Stimulated activated CD8-positive, alpha-beta memory T cell treated with anti-CD3 and anti-CD28 coated beads, Interleukin-7, amount 100 ng/mL, for 1 hour (primary cell): ENCODE measurements at places on chromosomes 7 and 10.
A peak's percentile ranks its signal among the peaks of the same experiment; 100 is the strongest.

- no peak for DNase-seq
These were observed 91.0 kb upstream of the FAM20C start for GRCh38 chr7:101146-102046.

DNA sequence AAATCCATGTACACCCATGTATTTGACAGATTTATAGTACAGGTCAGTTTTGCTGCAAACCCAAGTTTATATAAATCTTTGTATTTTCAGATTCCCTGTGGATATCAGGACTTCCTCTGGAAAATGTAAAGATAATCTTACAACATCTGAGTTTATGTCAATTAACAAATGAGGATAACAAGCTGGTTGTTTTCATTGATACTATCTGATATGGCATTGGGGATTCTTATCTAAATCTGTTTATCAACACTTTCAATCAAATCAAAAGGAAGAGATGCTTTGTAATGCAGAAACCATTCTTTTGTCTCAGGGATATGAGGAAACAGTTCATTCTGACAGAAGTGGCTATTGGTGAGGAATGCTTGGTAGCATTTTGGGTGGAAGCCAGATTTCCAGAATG is 64.9 kb upstream of the FAM204A start:
- no peak for DNase-seq

DNA sequence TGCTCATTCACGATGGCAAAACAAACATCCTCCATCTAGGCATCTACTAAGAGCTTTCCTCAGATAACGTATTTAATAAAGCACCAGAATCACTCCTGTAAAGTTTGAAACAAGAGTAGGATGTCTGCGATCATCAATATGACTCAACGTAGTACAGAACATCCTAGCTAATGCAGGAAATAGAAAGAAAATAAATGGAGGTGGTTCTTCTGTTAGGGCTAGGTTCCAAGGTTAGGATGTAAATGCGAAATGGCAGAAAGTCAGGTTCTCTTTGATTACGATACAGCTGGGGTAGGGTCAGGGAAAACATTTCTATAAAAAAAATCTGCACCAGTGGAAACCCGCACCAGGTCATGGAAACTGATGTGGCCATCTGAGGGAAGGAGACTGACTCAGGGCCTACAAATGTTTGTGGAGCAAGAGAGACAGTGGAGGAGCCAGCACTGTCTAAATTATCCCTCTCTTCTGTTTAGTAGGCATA is 29.1 kb downstream of the CCDC6 start:
- no peak for DNase-seq

DNA sequence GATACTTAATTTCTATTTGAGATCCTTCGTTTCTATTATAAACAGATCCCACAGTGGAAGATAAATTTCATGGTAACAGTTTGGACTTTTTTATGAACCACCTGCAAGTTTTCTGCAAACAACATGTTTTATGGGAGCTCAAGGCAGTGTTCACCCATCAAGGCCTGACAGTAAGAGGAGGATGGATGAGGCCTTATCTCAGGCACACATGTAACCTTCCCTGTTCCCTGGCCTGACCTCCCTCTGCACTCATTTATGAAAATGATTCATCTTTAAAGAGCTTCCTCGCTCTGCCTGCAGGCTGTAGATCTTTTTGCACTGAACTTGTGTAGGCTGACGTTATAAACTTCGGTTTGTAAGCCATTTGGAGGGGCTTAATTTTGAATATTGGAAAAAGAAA is 500.1 kb downstream of the GATA3 start:
- DNase-seq, result no peak

DNA sequence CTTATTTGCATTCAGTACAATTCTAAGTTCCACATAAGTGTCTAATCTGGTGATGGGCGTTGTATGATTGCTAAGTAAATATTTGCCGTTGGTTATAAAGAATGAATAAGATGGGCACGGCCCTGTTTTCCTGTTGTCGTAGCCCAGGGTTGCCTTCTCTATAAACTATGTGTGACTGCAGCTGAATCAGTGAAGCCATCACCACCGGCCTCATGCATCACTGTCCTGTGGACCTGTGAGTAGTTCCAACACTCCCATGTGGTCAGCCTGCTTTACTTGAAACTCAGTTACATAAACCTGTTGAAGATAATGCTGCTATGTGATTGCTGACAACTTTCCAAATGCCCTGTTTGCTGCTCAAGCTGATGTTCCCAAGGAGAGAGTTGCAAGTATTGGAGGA is 21.6 kb upstream of the KLF6 start:
- DNase-seq, result no peak

DNA sequence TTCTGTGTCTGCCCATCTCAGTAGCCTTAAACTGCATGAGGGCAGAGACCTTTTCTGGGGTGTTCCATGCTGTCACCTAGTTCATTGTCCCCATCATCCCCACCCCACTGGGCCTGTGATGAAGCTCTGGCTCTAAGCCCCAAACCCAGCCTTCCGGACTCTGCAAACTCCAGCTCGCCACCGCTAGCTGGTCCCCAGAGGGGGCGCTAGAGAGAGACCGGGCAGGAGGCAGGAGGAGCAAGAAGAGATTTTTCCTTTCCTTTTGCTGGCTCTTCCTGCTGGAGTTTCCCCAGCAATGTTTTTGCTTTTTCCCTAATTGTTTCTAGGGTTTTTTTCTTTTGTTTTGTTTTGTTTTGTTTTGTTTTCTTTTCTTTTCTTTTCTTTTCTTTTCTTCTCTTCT is 234.4 kb downstream of the TEX36 start:
- no peak for DNase-seq

- no peak for DNase-seq
These were observed 34.4 kb upstream of the GRM8 start for GRCh38 chr7:127287133-127287532.

- no peak for DNase-seq
These were observed 84.2 kb upstream of the FRMD4A start for GRCh38 chr10:14414901-14415300.

- DNase-seq, result no peak
These were observed 28.1 kb downstream of the AGAP3 start for GRCh38 chr7:151114151-151115090.

DNA sequence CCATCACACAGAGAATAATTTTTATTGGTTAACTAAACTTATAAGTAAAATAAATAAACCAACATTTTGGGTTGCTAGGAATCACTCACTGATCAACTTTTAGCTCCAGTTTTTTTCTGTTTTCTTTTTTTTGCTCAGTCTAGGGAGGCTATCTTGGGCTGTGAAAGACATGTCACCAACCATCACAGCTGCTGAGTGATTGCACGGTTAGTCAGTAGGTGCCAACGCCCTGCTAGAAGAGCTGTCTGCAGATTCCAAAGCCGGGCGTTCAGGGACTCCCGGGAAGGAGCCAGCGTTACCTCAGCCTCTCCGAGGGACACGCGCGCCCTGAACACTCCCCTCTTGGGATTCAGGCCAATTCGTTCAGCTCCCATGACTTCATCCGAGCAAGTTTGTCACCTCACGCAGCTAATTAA is 604 bp upstream of the STAM start:
- DNase-seq, result no peak

GRCh38 chr7:80950550-80950967 is 31.7 kb upstream of the SEMA3C start:
- DNase-seq, result no peak

- no peak for DNase-seq
These were observed 21.2 kb downstream of the LSMEM1 start for GRCh38 chr7:112501801-112502503.

- no peak for DNase-seq
These were observed 349.8 kb downstream of the ARL4A start for GRCh38 chr7:13037216-13037615.

GRCh38 chr7:36286226-36286625 is 103.4 kb upstream of the ANLN start:
- DNase-seq, result no peak

- DNase-seq, result no peak
These were observed 27.1 kb downstream of the NMT2 start for GRCh38 chr10:15141136-15142054.

DNA sequence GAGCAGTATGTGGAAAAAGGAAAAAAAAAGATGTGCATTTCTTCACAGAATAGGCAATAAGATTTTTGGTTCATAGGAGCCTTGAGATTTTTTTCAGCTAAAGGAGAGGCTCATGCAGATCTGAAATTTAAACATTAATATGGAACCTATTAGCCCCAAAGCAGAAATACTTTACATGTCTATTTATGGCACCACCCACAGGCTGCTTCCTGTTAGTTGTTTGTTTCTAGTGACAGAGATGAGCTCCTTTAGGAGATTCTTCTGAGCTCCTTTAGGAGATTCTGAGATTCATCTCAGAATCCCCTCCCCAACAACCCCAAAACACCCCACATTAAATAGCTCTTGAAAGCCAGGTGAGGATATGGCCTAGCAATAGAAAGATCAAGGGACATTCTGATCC is 27.9 kb upstream of the HPS1 start:
- DNase-seq, result no peak

- no peak for DNase-seq
These were observed 134.8 kb downstream of the RELN start for GRCh38 chr7:103854611-103855010.

DNA sequence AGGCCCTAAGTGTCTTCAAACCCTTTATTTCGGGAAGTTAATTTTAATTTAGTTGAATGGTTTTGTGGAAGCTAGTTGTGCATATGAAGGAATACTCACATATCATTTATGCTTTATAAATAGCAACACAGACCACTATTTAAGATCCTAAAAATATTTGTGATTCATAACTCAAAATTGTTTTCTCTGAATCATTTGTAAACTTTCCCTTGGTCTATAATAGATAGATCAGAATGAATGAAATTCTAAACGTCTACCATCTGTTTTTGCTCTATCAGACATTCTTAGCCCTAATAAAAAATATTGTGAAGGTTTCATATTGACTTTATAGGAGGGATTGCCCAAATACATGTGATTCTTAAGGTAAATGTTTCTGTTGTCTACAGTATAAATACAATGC is 43.5 kb downstream of the LOXL4 start:
- no peak for DNase-seq

GRCh38 chr7:135980665-135981180 is 3.6 kb upstream of the MTPN start:
- peak; percentile 27 for DNase-seq

DNA sequence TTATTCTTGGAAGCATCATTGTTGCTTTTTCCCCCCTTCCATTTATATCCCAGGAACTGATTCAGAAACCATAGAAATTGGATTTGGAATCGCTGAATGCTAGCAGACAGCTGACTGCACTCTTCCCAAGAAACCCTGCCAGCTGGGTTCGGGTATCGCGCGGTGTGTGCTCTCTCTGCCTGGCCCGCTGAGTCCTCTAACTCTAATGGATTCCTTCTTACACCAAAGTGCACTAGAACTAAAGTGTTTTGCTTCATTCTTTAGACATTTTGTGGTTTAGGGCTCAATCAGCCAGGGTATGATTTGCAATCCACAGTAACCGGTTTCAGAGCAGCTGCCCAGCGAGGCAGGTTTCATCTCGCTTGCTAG is 92.2 kb downstream of the EGFR start:
- DNase-seq, result no peak

DNA sequence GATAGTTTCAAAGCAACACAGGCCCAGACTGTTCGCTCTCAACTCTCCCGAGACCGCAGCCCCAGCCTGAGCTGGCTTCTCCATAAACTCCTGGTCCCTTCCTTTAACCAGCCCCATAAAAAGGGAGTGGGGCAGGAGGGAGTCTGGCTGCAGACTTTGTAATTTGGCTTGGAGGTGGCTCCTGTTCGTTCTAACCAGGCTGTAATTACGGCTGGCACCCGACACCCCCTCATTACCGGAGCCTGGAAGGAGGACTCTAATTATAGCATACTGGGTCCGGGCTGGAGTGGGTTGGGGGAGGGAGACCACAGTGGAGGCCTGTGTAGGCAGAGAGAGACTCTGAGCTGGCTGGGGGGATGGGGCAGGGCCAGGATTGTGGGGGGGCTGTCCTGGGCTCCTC is 49.7 kb downstream of the UNC5B start:
- no peak for DNase-seq

DNA sequence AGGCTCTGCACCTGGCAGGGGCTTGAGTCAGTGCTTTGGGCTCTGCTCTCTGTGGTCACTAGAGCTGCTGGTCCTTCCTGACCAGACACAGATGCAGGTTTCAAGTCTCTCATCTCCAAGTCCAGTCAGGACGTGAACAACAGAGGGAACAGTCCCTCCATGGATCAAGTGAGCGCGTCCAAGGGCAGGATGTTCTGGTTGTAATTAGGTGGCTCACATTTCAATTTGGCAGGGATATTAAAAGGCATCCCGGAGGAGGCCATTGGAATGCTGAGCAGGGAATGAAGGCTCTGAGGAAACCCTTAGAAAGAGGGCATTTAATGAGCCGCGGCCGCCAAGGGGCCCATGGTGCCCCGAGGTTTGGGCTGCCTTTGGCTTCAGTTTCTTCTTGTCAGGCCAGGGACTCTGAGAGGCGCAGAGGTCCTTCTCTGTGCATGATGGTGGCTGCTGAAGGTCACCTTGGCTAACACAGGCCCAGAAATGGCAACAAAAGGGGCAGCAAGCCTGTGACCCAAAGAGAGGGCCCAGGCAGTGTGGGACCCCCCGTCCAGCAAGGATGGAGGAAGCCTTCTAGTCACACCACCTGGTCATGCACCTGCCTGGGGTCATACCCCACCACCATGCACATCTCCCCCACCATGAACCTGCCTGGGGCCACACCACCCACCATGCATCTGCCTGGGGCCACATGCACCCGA is 30.7 kb upstream of the INPP5A start:
- no peak for DNase-seq

- no peak for DNase-seq
These were observed 16.0 kb downstream of the HDAC9 start for GRCh38 chr7:18511351-18512140.

DNA sequence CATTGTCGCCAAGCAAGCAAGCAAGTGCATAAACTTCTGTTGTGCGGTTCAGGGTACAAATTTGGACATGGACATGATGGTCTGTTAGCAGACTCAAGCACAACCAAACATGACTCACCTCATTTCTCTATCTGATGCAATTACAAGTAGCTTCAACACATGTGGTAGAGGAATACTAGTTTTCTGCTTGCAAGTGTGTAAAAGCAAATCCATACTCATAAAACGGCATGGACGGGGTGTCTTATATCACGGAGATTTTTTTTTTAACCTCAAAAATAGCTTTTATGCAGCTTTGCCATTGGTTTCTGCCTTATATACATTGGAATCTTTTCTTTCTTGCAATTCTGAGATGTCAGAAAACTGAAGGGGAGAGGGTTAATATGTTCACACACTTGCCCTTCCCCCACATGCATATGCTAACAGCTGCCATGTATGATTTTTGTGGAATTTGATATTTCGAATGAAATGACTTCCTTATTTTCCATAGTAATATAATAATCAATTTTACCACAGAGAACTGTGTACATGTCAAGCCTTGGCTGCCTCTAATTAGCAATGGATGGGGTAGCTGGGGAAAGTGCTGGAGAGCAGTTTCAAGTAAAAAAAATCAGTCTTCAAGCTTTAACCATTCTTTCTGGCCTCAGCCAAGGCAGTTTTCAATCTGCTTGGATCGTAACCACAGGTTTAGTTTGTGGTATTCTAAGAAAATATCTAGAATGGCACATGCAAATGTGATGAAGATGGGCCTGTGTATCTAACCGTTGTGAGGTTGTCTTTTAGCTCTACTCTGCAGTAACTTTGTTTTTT is 106.0 kb upstream of the PDCD4 start:
- no peak for DNase-seq
